ENCODE measurements at places on chromosomes 13 and 19. TPM values are rescaled to one million over a fixed set of nuclear protein-coding genes. Genes with fewer than 3 reads are reported as not detected.

Gene ZC3H13
- total RNA-seq = 39.6 TPM

DNA sequence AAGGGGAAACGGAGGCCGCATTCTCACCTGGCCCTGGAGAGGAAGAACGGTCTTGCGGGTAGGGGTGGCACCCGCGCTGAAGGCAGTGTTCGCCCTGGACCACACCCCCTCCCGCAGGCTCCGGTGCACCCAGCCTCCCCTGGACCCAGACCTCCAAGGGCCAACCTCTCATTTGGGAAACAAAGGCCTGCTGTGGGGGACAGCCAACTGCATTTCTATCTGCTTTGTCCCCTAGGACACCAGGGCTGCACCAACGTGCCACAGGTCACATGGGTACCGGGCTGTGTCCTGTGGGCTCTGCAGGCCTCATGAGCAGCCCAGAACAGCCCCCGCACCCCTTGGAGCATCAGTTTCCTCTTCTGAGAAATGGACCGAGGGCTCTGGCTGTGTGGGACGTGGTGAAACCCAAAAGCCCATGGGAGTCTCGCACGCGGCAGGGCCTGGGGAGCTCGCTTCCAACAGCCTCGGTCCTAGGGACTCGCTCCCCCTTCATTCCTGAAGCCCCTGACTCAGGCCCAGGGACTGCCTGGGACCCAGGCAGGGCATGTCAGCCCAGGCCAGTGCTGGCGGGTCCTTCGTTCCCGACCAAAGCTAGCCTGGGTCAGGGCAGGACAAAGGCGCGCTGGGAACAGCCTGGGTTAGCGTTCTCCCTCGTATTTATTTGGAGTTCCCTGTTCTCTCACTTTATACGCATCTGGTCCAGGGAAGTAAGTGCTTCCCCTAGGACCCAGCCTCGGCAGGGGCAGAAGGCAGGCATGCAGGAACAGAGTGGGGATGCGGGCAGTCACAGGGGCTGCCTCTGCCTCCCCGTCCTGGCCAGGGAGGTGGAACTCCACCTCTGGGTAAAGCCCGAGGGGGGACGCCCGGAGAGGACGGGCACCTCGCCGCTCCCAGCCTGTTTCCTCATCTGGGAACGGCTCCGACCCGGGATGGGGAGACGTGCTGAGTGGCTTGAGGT, 4.6 kb downstream of the TCF3 start:
- DNase-seq = no peak
- H3K27me3 ChIP-seq = no peaks in the 10 kb centered on the region
- no peak overlapping the region for H3K27ac ChIP-seq
- H3K4me3 ChIP-seq = no peak overlapping the region

GRCh38 chr19:18999016-18999758, 34.1 kb downstream of the SUGP2 start:
- no peak overlapping the region for H3K27ac ChIP-seq
- no peak overlapping the region for H3K4me3 ChIP-seq
- peaks cover 3% of the 10 kb centered on the region for H3K36me3 ChIP-seq

- DNase-seq = no peak
- H3K4me1 ChIP-seq = no peaks in the 10 kb centered on the region
- H3K27me3 ChIP-seq = no peaks in the 10 kb centered on the region
- peaks cover 2% of the 10 kb centered on the region for H3K36me3 ChIP-seq
- no peak overlapping the region for H3K4me3 ChIP-seq
These were observed 1086.6 kb downstream of the UQCRFS1 start for GRCh38 chr19:28126135-28126898.

GRCh38 chr13:112341976-112342735, 34.0 kb upstream of the SPACA7 start:
- peaks cover 21% of the 10 kb centered on the region for H3K27me3 ChIP-seq
- H3K27ac ChIP-seq = no peak overlapping the region
- H3K4me3 ChIP-seq = no peak overlapping the region
- no peaks in the 10 kb centered on the region for H3K4me1 ChIP-seq

GRCh38 chr13:78383071-78383484, 220.3 kb downstream of the POU4F1 start:
- H3K4me1 ChIP-seq = no peaks in the 10 kb centered on the region
- no peak for DNase-seq
- H3K27me3 ChIP-seq = no peaks in the 10 kb centered on the region
- no peaks in the 10 kb centered on the region for H3K36me3 ChIP-seq

GRCh38 chr19:51127755-51128154, 3.0 kb downstream of the SIGLEC9 start:
- peak overlapping the region; percentile 42 for H3K4me3 ChIP-seq
- no peaks in the 10 kb centered on the region for H3K36me3 ChIP-seq
- DNase-seq = peak; percentile 41
- H3K4me1 ChIP-seq = peaks cover 90% of the 10 kb centered on the region

DNA sequence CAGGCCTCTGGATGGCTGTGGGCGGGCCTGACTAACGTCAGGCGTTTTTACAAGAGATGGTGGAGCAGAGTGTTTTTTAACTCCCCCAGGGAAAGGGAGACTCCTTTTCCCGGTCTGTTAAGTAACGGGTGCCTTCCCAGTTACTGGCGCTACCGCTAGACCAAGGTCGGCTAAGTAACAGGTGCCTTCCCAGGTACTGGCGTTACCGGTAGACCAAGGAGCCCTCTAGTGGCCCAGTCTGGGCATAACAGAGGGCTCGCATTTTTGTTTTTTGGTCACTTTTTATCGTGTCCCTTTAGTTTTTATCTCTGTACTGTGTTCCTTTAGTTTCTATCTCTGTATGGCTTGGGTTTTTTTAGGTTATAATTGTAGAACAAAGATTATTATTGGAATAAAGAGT, 10.0 kb downstream of the ZNF383 start:
- H3K4me1 ChIP-seq = no peaks in the 10 kb centered on the region
- peak; percentile 42 for DNase-seq
- H3K27me3 ChIP-seq = no peaks in the 10 kb centered on the region
- H3K27ac ChIP-seq = no peak overlapping the region
- H3K4me3 ChIP-seq = no peak overlapping the region

Data from activated T-cell treated with anti-CD3 and anti-CD28 coated beads, Interleukin-2, amount 50 U/mL, for 72 hours (primary cell).